ENCODE measurements at places on chromosomes 1 and 21.

- DNase-seq: no peak
Measured at GRCh38 chr1:161981735-161982506, 41.7 kb downstream of the OLFML2B start.

DNA sequence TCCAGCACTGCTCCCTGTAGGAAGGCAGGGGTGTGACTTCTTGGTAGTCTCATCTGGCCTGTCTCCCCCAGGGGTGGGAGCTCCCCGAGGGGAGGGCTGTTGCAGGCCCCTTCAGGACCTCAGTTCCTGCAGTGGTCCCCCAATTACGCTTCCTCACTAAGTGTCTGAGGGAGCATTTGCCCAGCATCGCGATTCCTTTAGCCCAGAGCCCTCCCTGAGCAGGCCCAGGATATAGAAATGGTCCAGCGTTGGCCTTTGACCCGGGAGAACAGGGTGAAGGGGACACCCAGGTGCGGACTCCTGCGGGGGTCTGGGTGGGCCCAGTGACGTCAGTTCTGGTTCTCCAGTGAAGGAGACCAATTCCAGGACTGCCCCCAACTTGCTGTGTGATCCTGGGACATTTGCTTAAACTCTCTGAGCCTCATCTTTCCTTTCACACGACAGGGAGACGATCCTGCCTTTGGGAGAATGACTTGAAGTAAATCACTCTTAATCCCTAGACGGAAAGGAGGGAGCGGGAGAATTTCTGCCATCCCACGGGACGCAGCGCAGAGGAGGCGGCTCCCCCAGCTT is 32.6 kb upstream of the BTG2 start:
- no peak for DNase-seq

GRCh38 chr1:47824716-47825115 is 172.5 kb downstream of the TRABD2B start:
- DNase-seq: no peak

DNA sequence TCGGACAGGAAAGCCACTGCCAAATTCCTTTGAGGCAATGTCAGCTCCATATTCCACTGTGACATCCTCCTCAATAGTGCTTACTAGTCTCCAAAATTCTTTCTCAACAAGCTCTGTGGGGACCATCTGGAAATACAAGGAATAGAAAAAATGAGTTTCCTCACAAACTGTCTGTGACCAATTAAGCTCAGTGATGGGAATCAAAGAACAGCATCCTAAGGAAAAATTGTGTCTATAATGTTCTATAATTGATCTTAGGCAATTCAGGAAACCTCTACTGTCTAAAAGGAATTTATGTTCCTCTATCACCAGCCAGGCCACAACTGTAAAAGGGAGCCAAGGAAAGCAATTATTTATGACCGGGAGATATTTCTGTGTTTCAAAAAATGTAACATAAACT is 46.1 kb upstream of the SYT2 start:
- DNase-seq: no peak

DNA sequence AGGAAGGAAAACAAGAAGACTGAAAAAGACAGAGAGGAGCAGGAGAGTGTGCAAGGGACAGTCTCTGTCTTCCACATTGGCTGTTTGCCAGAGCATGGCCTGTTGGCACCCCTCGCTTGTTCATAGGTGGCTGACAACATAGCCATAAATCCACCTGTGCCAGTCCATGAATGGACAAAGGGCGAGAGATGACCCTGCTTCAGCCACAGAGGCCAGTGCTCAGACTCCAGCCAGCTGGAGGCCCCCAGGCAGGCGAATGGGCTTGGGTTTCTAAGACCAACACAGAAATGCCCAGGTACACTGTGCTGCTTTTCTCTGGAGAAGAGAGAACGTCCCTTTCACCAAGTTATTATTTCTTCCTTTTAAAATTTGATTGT is 60.6 kb downstream of the RIPK4 start:
- DNase-seq: no peak

DNA sequence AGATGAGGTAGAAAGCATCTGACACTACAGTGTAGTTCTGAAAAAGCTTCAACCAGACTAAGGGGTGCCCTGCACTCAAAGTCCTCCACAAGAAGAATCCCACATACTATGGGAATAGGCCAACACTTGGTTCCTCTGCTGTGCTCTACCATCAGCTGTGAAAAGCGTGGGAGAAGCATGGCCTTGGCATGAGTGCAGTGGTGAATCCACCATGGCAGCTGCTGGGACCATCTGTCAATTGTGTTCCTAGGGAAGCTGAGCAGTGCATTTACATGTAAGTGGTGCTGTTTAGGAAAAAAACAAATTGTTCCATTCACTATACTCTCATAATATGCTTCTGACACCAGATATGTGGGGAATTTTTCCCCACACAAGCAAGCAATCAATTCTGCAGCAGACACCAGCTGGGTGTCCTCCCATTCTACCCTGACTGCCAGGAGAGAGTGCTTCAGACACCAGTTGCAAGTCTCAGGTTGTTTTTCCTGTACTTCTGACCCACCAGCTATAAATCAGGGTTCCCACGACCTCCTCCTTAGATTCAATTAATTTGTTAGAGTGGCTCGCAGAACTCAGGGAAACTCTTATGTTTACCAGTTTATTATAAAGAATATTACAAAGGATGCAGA is 230.8 kb upstream of the CHRM3 start:
- no peak for DNase-seq

DNA sequence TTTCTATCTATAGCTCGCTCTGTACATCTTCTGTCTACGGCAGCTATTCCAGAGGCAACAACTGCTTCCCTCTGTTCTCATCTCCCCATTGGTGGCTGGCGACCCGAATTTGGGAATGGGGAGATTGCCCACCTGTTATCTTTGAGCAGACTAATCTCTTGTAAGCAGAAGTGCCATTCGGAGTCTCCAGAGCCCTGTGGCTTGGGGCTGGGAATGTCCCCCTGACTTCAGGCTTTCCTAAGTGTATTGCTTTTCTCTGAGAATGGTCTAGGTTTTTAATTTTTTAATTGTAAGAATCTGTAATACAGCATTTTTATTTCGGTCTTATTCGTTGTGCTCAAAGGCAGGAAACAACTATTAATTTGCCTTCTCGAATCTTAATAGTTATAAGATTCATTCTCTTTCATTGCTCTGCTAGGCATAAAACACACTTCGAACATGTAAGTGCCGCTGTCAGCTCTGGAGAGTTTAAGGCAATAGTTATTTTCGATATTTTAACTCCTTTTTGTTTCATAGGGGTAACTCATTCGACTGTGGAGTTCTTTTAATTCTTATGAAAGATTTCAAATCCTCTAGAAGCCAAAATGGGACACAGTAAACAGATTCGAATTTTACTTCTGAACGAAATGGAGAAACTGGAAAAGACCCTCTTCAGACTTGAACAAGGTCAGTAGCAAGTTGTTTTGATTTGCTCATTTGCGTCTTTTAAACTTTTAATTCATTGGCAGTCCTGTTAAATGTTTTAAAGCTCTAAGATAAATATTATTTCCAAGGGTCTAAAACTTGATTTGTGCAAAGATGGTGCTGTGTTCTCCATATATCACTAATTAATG is 514 bp downstream of the AGL start:
- no peak for DNase-seq

DNA sequence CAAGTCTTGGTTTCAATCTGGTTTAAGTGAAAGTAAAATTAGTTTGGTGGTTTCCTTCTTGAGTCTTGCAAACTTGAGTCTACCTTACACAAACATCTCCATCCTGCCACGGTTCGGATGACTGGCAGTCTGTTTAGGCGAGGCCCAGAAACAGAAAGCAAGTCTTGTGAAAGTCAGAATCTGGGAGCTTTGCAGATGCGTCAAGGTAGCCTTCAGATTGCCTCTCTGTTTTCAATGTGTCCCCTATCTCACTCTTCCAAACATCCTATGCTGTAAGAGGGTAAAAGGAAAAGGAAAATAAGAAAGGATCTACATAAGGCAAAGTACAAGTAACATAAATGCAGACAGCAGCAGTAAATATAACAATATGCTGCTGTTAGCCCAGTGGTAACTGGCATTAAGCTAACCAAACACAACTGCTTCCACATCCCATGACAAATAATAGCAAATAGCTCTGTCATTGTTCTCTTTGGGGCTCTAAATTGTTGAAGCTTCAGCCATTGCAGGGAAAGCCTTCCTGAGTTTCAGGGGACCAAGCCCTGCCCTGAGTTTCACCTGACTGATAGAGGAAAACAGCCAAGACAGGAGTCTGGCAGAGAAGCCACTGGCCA is 26.2 kb upstream of the C1orf105 start:
- no peak for DNase-seq

DNA sequence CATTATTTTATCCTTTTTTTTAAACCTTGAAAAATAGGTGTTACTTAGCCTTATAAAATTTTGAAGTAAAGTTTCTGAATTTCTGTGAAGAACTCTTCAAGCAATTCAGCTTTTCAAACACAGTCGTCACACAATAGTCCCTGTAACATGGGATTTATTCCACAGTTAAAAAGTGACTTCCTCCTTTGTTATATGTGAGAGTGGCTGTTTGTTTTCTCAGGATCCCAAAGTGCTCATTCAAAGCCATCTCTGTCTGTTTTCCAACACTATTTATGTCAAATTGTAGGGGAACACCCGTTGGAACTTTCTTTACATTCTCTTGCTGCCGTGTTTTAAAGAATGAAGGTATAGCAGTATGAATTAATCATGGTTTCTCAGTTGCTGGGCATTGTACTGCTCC is 80.8 kb upstream of the GPR52 start:
- no peak for DNase-seq

DNA sequence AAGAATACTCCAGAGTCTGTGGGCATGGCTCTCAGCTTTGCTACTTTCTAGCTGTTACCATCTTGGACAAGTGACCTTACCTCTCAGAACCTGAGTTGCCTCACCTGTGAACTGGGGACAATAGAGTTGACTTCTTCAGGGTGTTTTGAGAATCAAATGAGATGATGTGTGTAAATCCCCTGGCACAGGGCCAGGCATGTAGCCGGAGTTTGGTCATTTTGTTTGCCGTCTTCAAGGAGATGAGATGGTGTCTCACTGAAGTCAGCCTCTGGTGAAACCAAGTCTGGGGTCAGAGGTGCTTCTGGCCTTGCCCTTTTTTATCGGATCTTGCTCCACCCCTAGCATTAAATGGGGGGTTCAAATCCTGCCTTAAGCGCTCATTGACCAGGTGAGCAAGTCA is 149.2 kb upstream of the TMEM51 start:
- no peak for DNase-seq

GRCh38 chr1:247118946-247119446 is 14.8 kb upstream of the ZNF669 start:
- DNase-seq: no peak

Data from lower lobe of right lung (tissue), 2 donors.